ENCODE measurements at places on chromosomes 2 and 18. TPM values are rescaled to one million over a fixed set of nuclear protein-coding genes. Genes with fewer than 3 reads are reported as not detected.

TRABD2A gene
- polyA plus RNA-seq: 13.8 TPM

DNA sequence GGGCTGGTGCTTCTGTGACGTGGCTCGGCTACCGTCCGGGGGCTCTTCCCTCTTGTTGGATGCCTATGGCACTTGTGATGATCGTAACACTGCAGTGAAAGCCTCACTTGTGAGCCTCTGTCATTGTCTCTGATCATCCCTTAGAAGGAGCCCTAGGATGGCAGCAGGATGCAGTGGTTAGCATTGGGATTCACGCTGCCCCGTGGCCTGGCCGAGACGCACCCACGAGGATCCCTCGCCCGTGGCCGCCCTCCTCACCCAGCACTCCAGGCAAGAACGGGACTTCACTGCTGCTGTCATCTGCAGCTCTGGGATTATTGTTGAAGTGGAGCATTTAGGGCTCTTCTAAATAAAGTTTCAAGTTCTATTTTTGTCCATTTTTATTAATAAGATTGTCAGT is 46.8 kb upstream of the CTDP1 start:
- no peak for DNase-seq
- H3K27ac ChIP-seq: no peak overlapping the region
- H3K36me3 ChIP-seq: no peaks in the 10 kb centered on the region
- peaks cover 6% of the 10 kb centered on the region for H3K27me3 ChIP-seq
- no peaks in the 10 kb centered on the region for H3K4me1 ChIP-seq

- H3K36me3 ChIP-seq: peaks cover 56% of the 10 kb centered on the region
- H3K27me3 ChIP-seq: no peaks in the 10 kb centered on the region
- H3K4me1 ChIP-seq: peaks cover 9% of the 10 kb centered on the region
- H3K27ac ChIP-seq: no peak overlapping the region
Measured at GRCh38 chr2:38301969-38302702, 74.9 kb downstream of the ATL2 start.

TUBA4A gene
- 102 TPM for polyA plus RNA-seq

DNA sequence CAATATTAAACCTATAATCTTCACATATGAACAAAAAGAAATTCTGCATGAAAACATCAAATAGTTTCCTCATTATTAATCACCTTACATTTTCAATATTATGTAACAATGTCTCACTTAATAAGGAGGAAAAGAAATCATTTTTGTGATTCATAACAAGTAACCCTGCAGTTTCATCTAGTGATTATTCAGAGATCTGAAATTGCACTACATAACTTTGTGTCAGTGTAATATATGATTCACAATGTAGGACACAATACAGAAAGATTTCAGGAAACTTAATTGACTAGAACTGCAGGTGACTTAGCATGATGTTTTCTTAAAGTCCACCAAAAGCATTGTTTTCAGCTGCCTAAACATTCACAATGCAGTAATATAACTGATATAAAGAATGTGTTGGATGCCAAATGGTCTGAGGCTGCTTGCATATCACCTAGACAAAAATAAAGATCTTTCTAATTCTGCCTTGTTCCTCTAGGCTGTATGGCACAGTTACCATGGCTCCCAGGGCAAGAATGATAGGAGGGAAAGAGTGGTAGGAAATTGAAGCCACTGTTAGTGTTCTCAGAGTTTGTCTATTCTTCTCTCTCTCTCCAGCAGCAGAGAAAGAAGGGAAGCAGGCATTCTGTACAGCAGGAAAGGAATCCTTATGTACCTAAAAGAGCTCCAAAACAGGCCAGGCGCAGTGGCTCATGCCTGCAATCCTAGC is 366.6 kb downstream of the FSIP2 start:
- no peaks in the 10 kb centered on the region for H3K36me3 ChIP-seq
- no peak overlapping the region for H3K27ac ChIP-seq
- no peak for DNase-seq
- no peaks in the 10 kb centered on the region for H3K27me3 ChIP-seq

- no peak overlapping the region for H3K27ac ChIP-seq
- no peak for DNase-seq
- H3K4me1 ChIP-seq: peaks cover 4% of the 10 kb centered on the region
- no peaks in the 10 kb centered on the region for H3K36me3 ChIP-seq
Measured at GRCh38 chr18:10893196-10893595, 256.2 kb downstream of the PIEZO2 start.

DNA sequence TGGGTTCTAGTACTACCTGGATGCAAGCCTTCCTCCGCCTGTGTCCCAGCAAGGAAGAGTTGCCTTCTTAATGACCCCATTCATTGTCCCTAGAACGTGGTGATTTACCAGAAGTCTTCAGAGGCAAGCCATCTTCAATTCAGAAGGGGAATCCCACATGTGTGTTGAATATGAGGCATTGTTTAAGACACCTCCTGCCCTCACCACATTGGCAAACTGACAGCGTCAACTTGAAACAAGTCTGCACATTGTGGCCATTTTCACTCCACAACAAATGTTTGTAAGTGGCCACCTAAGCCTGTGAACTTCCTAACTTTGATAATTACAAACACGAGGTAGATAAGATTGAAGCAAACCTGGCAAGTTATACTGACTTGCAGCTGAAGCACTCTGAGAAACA is 83.7 kb downstream of the TCF7L1 start:
- H3K36me3 ChIP-seq: no peaks in the 10 kb centered on the region
- H3K27me3 ChIP-seq: no peaks in the 10 kb centered on the region
- DNase-seq: no peak
- no peak overlapping the region for H3K4me3 ChIP-seq

DNA sequence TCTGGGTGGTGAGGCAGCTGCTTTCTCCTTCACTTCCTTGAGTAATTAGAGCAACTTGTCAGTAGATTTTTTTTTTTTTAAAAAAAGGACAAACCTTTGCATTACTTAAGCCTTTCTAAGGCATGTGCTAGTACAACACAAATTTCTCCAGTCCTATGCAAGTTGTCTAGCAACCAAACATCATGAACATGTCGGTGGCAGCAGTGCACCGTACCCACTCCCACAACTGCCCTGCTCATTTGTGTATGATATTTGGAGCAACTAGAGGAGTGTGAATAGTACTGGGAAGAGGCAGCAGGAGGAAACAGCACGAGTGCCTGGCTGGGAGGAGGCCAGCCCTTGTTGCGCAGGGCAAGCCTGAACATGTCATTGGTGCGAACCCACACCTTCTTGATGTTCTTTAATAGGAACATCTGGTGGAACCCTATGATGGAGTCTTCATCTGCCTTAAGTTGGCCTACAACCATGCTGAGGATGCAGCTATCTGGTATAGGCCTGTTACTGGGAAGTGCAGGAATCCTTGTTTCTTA is 238.3 kb downstream of the TDRD15 start:
- H3K4me3 ChIP-seq: no peak overlapping the region
- H3K4me1 ChIP-seq: no peaks in the 10 kb centered on the region
- no peak overlapping the region for H3K27ac ChIP-seq
- no peak for DNase-seq
- H3K36me3 ChIP-seq: no peaks in the 10 kb centered on the region

FAM237A gene
- polyA plus RNA-seq: 0.18 TPM

TMX3 gene
- 45.4 TPM for polyA plus RNA-seq

GRCh38 chr2:239294571-239295054 is 106.2 kb downstream of the HDAC4 start:
- H3K27ac ChIP-seq: no peak overlapping the region
- no peak overlapping the region for H3K4me3 ChIP-seq
- peaks cover 6% of the 10 kb centered on the region for H3K36me3 ChIP-seq
- H3K27me3 ChIP-seq: no peaks in the 10 kb centered on the region
- no peak for DNase-seq
- H3K4me1 ChIP-seq: peaks cover 96% of the 10 kb centered on the region

ZEB2 gene
- polyA plus RNA-seq: 16.1 TPM

GRCh38 chr2:218003981-218004419 is 1.2 kb upstream of the TNS1 start:
- no peak overlapping the region for H3K27ac ChIP-seq
- H3K4me1 ChIP-seq: peaks cover 10% of the 10 kb centered on the region
- no peak overlapping the region for H3K4me3 ChIP-seq
- H3K36me3 ChIP-seq: no peaks in the 10 kb centered on the region

DNA sequence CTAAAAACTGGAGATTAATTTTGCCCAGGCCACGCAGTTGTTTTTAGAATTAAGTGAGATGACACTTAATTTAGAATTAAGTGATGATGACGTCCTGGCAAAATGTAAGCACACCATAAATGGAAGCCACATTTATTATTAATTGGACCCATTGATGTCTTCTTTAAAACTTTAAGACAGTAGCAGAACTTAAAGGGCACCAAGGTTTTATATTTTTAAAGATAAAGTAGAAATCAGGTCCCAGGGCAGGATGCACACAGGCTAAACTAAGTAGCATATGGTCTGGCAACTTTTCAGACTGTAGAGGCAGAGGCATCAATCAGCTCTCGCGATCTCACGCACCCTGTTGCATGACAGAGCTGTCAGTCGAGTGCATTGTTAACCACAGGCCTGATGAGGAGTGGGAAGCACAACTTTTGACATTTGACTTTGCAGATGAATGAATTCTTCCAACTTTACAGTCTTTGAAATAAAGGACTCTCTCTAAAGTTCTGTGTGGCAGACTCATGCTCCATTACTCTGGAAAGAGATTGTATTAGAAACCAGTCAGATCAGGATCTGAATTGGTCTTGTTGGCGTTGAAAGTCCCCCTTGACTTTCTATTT is 232.4 kb downstream of the CD226 start:
- H3K4me3 ChIP-seq: no peak overlapping the region
- no peaks in the 10 kb centered on the region for H3K27me3 ChIP-seq
- no peak for DNase-seq
- H3K27ac ChIP-seq: no peak overlapping the region

DNA sequence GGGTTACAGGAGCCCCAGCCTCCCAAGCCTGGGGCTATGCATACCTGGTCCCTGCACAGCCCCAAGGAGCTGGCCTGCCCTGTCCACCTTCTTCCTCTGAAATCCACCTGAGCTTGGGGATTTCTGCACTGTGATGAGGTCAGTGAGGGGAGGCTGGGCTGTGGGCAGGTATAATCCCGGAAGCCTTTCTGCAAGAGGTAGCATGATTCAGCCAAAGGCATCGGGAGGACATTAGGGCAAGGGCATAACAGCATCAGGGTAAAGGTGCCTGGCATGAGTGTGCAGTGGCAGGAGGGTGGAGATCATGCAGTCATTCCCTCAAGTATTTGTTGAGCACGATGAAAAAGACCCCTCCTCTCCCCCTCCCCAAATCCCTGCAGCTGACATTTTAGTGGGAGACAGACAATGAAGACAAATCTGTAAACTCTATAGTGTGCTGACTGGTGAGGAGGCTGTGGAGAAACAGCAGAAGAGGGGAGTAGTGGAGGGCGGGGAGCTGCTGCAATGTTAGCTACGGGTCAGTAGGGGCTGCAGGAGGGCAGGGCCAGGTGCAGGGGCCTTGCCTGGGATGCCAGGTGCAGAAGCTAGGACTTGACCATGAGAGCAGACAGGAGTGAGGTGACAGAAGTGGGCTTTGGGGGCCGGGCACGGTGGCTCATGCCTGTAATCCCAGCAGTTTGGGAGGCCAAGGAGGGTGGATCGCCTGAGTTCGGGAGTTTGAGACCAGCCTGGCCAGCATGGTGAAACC is 18.7 kb downstream of the ZFP36L2 start:
- peaks cover 32% of the 10 kb centered on the region for H3K4me1 ChIP-seq
- H3K27me3 ChIP-seq: no peaks in the 10 kb centered on the region
- no peak overlapping the region for H3K27ac ChIP-seq

DNA sequence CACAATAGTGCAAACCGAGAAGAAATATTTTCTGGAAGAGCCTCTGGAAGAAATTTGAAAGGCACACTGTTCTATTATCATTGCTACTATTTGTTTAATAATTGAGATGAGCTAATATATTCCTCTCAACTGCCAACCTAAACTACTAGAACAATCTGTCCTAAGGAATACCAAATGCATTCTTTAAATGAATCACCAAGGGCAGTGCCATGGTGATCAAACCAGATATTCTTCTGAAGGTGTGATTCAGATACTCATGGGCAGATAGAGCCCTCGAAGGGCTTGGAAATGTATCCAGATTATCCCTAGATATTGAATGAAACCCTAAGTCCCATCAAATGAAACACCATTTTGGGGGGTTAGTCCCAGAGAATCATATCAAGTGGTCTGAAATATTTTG is 76.6 kb downstream of the FIGN start:
- H3K4me1 ChIP-seq: no peaks in the 10 kb centered on the region
- H3K36me3 ChIP-seq: no peaks in the 10 kb centered on the region
- no peak for DNase-seq
- no peaks in the 10 kb centered on the region for H3K27me3 ChIP-seq
- no peak overlapping the region for H3K4me3 ChIP-seq
- no peak overlapping the region for H3K27ac ChIP-seq

DNA sequence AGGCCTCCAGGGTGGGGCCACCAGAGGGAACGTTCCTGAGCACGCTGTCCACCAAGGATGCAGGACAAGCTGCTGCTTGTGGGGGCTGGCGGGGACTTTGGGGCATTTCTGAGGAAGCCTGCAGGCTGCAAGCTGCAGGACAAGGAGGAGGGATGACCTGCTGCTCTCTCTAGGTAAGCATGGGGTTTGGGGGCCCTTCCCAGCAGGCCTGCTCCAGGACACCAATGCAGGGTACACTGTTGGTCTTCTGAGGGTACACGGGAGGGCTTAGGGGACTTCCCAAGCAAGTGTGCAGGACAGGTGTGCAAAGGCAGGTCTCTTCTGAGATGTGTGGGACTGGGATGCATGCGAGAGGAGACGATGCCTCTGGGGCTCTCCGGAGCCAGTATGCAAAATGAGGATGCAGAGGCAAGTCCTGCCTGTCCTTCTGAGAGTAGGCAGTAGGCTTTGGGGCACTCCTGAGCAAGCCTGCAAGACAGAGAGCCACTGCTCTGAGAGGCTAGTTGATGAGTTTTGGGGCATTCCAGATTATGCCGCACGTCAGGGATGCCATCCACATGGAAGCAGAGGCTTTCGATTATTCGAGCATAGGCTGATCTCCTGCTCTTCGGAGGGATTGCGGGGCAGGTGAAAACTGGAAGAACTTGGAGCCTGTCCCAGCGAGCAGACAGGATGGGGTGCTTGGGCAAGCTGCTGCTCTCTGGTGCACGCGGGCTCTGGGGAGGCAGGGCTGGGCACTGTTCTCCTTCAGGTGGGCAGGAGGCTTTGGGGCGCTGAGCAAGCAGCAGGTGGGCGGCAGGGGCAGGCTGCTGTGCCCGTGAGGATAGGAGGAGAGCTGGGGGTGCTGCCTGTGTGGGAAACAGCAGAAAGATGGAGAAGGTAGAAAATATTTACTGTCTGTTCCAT is 44.6 kb downstream of the CNGA3 start:
- no peaks in the 10 kb centered on the region for H3K36me3 ChIP-seq
- no peak overlapping the region for H3K27ac ChIP-seq
- H3K4me3 ChIP-seq: no peak overlapping the region
- no peak for DNase-seq
- no peaks in the 10 kb centered on the region for H3K27me3 ChIP-seq

All from thymus (tissue), 14 donors.